ENCODE measurements at places on chromosomes 11 and 22. TPM values are rescaled to one million over a fixed set of nuclear protein-coding genes. Genes with fewer than 3 reads are reported as not detected.

Gene FGF19
- total RNA-seq, result 0.09 TPM

Gene RAPSN
- not detected for total RNA-seq

DNA sequence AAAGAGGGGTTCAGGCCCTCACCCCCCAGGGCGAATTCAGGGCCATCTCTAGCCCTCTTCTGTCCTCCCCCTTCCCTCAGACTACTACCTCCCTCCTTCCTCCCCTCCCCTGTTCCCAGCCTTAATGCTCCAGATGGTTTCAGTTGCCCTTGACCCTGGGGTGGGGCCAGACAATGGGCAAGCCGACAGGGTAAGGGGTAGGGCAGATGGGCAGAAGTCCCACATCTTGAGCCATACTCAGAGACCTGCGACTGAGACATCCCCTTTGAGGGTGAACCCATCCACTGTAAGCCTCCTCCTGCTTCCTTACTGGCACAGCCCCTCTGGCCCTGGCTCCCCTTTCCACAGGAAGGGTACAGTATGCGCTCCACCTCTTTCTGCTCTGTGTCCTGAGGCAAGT is 1.9 kb downstream of the RHBDD3 start:
- no peaks in the 10 kb centered on the region for H3K36me3 ChIP-seq
- H3K4me1 ChIP-seq, result peaks cover 18% of the 10 kb centered on the region
- H3K4me3 ChIP-seq, result no peak overlapping the region

DNA sequence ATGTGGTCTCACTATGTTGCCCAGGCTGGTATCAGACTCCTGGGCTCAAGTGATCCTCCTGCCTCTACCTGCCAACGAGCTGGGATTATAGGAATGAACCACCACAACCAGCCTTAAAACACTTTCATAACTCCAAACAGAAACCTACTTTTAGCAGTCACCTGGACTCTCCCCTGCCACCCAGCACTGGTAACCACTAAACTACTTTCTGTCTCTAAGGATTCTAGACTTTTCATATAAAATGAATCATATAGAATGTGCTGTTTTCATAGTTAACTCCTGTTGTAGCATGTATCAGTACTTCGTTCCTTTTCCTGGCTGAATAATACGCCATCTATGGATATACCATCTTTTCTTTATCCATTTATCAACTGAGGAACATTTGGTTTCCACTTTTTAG is 29.4 kb upstream of the PISD start:
- H3K4me1 ChIP-seq, result no peaks in the 10 kb centered on the region
- no peak overlapping the region for H3K27ac ChIP-seq
- H3K36me3 ChIP-seq, result peaks cover 25% of the 10 kb centered on the region
- no peaks in the 10 kb centered on the region for H3K27me3 ChIP-seq
- no peak for DNase-seq
- no peak overlapping the region for H3K4me3 ChIP-seq

DNA sequence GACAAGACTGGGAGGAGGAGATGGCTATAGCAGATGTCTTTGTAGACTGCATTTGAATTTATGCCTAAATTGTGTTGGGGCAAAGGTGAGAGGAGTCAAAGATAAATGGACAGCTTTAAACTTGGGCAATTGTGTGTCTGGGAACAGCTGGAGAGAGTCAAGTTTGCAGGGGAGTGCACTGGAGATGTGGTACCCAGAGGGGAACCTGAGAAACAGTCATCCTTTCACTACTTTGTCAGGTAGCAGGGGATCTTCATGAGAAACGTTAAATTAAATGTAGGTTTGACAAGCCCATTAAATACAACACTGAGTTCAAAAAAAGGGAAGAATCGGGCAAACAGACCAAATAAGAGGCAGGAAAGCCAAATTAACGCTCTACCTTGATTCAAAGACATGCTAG is 277.7 kb downstream of the OPCML start:
- H3K4me1 ChIP-seq, result no peaks in the 10 kb centered on the region
- no peak for DNase-seq
- no peaks in the 10 kb centered on the region for H3K36me3 ChIP-seq
- no peak overlapping the region for H3K27ac ChIP-seq

GRCh38 chr11:12174128-12174476 is 63.7 kb downstream of the MICAL2 start:
- no peak overlapping the region for H3K4me3 ChIP-seq
- H3K27me3 ChIP-seq, result no peaks in the 10 kb centered on the region
- no peaks in the 10 kb centered on the region for H3K4me1 ChIP-seq
- no peak for DNase-seq
- no peak overlapping the region for H3K27ac ChIP-seq
- no peaks in the 10 kb centered on the region for H3K36me3 ChIP-seq

All from neural progenitor cell (in vitro differentiated cells).